ENCODE measurements at places on chromosomes 2 and 18. TPM values are rescaled to one million over a fixed set of nuclear protein-coding genes. Genes with fewer than 3 reads are reported as not detected.

The SEH1L gene
- 44.1 TPM for total RNA-seq

The UGT1A10 gene
- total RNA-seq = 84.8 TPM

The IL1RL2 gene
- 1.1 TPM for total RNA-seq

The FAP gene
- total RNA-seq = 0.78 TPM

The SPATA3 gene
- total RNA-seq = not detected

The MALL gene
- total RNA-seq = 368 TPM

The TFCP2L1 gene
- 106 TPM for total RNA-seq

The CTLA4 gene
- total RNA-seq = not detected

The CCDC85A gene
- 0.81 TPM for total RNA-seq

The UGT1A5 gene
- total RNA-seq = 3.7 TPM

The TUBB8B gene
- total RNA-seq = 0.34 TPM

The CLEC4F gene
- not detected for total RNA-seq

The ONECUT2 gene
- total RNA-seq = 0.31 TPM
